ENCODE measurements at places on chromosomes 2 and 18.

GRCh38 chr2:2577407-2577831, 246.3 kb upstream of the MYT1L start:
- DNase-seq = no peak

- DNase-seq = no peak
Measured at GRCh38 chr2:212628586-212628985, 90.0 kb upstream of the ERBB4 start.

DNA sequence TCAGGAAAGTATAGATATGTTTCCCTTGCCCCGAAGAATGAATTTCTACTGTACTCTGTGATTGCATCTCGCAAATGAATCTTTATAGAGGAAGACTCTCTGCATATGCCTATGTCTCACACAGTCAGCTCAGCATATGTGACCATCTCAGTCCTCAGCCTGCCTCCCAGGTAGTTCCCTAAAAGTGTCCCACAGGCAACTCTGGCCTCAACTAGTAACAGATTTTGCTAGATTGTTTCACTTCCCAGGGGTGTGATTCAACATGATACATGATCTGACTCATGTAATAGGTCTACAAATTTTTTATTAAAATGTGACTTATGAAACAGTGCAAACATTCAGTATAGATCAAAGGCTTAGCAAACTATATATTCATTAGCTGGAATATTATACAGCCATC, 296.6 kb upstream of the CRIM1 start:
- DNase-seq = no peak

DNA sequence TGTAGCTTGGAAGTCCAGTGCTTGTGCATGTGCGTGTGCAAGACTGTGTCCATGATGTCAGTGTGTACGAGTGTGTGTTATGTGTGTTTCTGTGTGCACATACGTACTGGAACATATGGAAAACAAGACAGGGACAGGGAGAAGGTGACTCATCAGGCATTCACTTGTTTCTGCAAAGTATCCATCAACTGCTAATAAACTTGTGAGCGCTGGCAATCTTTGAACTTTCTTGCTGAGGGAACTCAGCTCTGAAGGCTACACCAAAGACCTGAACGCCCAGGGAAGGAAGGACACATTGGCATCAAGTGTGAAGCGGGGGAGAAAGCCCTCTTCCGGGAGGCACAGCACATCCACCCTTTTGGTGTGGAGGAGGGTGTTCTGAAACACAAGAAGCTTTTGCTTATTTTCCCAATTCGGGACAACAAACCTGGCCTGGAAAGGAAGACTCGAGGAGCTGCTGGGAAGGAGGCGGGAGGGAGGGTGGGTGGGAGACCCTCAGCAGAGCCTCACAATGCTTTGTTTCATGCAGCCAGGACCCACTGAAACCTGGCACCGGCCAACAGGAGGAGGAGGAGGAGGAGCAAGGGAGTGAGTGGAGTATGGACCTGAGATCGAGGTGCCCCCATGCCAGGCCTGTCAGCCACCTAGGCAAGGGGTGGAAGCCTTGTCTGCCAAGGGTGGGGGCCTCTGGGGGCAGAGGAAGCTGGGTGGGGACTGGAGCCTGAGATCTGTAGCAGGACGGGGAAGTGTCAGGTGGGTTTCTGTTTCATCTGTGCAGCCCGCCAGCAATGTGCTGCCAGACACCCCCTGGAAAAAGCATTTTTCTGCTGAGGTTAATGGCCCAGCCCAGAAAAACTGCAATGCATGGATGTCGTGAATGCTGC, 26.8 kb downstream of the SMAD7 start:
- DNase-seq = peak; percentile 83

GRCh38 chr2:95289253-95289652, 7.9 kb upstream of the KCNIP3 start:
- DNase-seq = no peak

DNA sequence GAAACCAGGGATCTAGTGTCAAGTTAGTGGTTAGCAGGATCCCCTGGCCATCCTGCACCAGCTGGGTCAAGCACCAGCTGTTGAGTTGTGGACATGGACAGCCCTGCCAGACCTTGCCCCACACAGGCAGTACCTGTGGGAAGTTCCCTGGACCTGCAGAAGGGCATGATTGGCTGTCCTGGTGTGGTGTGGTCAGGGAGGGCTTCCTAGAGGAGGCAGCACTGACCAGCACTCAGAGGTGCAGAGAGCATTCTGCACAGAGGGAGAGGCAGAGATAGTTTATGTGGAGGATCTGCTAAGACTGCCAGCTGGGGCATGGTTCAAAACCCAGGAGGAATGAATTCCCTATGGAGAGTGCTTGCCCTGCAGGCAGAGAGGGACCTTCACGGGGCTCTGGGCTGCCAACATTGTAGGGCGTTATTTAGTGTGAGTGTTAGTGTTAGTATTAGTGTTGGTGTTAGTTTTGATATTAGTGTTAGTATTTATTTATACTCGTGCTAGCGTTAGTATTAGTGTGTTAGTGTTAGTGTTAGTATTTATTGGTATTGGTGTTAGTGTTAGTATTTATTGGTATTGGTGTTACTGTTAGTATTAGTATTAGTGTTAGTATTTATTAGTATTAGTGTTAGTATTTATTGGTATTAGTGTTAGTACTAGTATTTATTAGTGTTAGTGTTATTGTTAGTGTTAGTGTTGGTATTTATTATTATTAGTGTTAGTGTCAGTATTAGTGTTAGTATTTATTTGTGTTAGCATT, 31.9 kb downstream of the TWIST2 start:
- no peak for DNase-seq

GRCh38 chr2:159249990-159250715, 36.4 kb downstream of the WDSUB1 start:
- peak; percentile 85 for DNase-seq

DNA sequence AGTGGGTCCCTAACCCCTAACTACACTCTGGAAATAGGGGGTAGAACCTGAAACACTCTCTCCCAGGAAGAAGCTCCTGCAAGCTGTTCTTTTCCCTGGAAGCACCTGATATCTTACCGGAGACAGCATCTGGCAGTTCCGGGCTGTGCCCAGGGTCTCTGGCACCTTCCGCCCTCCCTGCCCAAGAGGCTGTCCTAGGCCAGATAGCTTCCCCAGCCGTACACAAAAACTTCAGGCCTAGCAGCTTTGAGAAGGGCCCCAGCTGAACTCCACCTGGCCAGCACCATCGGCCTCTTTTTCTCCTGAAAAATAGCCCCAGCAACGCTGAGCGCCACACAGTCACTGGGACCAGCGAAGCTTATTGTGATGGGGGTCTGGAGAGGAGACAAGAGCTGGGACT, 9.7 kb downstream of the OSR1 start:
- no peak for DNase-seq

GRCh38 chr2:23651187-23652080, 266.5 kb downstream of the KLHL29 start:
- peak; percentile 73 for DNase-seq

DNA sequence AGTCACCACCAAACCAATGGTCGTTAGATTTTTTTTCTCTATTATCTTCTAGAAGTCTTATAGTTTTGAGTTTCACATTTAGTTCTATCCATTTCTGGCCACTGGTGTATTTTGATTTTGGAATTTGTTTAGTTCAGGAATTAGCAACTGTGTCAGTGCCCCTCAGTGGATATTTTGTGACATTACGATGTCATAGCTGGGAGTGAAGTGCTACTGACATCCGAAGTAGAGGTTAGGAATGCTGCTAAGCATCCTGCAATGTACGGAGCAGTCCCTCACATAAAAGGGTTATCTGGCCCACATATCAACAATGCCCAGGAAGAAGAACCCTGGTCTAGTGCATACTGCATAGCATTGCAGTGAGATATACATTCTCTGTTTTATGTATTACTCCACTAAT, 157.4 kb upstream of the RGPD4 start:
- peak; percentile 29 for DNase-seq

DNA sequence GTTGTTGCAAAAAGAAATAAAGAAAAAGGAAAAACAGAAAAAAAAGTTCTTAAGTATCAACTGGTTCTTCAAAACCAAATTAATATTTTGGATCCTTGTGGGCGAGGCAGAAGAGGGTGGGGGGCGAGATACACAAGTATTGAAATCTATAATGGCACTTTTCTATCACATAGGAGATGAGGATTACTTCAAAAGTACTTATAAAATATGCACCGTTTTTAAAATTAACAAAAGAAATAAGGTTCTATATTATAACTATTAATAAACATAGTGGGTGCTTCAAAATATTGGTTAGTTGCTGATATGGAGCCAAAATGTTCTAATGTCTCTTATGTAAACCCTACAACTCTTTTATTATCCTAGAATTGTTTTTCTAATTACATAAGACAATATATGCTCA, 2.1 kb downstream of the FECH start:
- no peak for DNase-seq

DNA sequence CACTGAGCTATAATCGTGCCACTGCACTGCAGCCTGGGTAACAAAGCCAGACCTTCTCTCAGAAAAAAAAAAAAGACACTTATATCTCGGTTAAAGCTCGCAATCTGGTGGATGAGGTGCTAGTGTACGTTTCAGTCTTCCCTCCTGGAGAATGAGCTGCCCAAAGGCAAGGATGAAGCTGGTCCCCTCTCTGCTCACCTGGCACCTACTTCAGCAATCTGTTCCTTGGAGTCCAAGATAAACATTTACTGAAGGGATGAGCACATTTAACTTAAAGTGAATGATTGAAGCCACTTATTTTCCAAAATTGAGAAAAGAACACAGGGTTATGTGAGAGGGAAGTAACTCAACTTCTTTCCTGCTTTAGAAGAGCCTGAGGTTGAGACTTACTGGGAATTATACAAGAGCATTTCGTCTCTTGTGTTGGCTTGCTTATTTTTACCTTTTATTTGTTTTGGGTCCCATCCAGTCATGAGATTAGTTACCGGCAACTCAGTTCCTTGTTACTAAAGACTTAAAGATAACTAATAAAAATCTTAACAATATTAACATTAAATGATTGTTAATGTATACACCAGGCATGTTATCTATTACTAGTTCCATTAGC, 33.6 kb upstream of the COLEC12 start:
- DNase-seq = no peak

DNA sequence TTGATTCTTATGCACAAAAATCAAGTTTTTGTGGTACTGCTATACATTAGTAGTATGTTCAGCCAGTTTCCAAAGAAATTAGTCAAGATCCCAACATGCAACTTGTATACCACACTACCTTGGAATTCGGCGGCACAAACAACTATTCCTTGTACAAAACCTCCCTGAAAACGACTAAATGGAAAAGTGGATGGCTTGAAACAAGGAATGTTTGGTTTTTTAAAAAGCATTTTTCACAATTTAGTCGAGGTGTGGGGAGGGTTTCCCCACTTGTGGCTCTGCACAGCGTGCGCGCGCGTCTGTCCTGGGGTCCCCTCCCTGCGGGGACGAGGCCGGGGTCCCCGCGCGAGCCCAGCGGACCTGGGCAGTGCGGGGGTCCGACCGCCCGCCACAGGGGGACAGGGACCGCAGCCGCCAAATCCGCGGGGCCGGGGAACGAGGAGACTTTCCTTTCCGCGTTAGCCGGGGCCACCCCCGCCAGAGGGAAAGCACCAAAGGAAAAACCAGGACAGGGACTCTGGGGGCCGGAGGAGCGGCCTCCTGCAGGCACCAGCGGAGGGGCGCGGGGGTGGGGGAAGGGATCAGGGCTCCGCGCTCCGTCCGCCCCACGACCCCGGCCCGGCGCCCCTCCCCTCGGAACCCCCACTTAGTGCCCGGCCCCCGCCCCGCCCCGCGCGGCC, 534 bp upstream of the SOCS6 start:
- DNase-seq = peak; percentile 58

GRCh38 chr18:43866696-43867095, 589.4 kb upstream of the SYT4 start:
- no peak for DNase-seq

DNA sequence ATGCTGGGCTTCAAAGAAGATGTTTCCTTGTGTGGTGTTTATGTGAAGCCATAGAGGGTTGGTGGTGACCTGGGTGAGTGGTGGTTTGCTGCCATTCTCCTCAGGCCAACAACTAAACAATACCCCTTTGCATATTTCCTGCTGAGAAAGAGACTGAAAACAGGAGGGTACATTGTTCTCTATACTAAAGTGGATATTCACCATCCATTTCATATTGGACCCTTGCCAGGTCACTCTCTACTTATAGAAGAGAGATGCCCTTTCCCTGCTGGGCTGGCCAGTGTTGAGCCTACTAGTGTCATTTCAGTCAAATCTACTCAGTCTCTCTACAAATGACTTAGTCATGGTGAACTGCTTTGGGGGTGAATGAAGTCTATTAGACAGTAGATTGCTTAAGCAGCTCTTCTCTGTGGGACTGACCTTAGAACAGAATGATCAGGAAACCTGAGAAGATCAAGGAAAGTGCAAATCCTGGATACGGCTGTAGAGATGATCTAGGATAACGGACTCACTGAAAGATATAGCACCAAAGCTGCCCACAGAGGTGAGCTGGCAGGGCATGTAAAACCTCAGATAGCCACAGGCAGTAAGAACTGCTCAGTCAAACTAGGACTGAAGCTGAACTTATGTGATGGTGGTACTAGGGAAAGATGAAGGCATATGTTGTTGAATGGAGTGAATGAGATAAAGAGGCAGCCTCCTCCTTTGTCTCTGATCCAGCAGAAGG, 154.9 kb downstream of the MYO3B start:
- DNase-seq = no peak

DNA sequence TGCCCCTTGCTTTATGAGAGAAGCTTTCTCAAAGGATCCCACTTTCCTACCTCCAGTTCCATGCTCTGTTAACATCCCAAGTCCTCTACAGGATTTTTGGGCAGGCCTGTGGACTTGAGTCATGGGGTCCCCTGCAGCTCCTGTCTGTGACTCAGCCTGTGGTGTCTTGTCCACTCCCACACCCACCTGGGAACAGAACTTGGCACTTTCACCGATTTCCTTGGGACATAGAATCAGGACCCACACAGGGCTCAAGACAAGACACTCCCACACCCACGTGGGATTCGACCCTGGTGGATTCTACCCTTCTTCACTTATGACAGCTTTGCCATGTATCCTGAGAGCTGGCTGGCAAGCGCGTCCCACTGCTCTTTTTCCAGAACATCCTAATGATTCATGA, 30.7 kb upstream of the HDAC4 start:
- DNase-seq = no peak

GRCh38 chr2:49000695-49001094, 153.6 kb downstream of the FSHR start:
- DNase-seq = no peak

- no peak for DNase-seq
Measured at GRCh38 chr2:127416506-127417001, 1.7 kb upstream of the PROC start.

DNA sequence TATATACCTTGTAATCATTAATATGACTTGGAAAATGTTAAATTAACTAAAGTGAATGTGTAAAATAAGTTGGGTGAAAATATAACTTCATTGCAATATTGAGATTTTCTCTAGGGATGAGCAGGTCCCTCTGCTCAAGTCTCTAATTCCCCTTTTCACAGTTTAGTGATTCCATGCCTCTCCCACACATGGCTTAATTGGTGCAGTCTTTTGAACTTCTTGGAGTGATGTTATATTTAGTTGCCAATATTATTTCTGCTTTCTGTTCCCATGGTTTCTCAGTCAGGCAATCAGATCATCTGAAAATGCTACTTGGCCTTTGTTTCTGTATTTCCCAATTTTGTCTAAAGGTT, 233.7 kb upstream of the SPOPL start:
- peak; percentile 21 for DNase-seq
